Stimulated activated CD4-positive, alpha-beta T cell treated with anti-CD3 and anti-CD28 coated beads, TNF-alpha, amount 100 ng/mL, for 1 hour (primary cell): ENCODE measurements at places on chromosomes 2 and 18.

- DNase-seq = no peak
Measured at GRCh38 chr2:27885234-27885633, 5.0 kb downstream of the RBKS start.

GRCh38 chr18:55731594-55732042, 143.6 kb upstream of the TCF4 start:
- DNase-seq = no peak

- no peak for DNase-seq
Measured at GRCh38 chr2:29744976-29745375, 176.4 kb downstream of the ALK start.

DNA sequence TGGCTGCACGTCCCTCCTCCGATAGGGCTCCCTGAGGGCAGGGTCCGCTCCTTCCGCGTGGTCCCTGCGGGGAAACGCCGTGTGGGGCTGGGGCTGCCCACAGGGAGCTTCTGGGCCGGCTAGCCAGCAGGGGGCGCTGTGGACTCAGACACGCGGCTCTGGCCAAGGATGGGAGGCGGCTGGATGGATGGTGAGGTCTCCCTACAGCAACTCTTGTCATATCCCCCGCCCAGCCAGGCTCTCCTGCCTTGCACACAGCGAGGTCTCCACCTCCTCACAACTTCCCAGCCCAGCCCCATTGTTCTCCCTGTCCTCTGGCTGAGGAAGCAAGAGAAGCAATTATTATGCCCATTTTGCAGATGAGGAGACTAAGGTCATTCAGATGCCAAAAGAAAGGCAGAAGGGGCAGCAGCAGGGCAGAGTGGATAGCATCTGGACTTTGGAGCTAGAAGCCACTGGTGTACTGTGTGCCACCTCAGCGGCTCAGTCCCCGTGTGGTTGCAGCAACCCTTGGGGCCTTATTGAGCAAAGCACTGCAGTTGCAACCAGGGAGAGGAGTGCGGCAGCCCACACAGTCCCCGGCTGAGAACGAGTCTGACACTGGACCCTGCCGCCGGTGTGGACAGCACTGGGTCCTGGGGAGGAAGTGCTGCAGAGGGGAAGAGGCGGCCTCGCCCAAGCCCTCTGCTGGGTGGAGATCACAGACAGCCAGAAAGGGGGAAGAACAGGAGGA, 99.0 kb downstream of the ZFP36L2 start:
- DNase-seq = peak; percentile 74

DNA sequence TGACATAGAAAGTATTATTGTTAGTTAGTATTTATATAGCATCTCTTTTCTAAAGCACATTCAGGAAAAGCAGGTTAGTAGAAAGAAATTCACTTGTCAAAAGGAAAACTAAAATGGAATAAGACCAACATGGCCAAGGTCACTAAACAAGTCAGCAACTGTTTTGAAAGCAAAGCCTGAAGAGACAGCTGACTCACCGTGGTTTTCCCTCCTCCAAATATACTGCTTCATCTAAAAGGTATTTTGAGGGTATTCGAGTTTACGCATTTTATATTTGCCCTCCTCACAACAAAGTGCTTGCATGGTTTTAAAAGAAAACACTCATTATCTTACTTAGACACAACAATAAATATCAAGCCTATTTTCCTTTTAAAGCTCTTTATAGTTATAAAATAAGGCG, 24.0 kb downstream of the ZNF385B start:
- no peak for DNase-seq

- no peak for DNase-seq
Measured at GRCh38 chr2:160306985-160307384, 106.9 kb upstream of the ITGB6 start.

DNA sequence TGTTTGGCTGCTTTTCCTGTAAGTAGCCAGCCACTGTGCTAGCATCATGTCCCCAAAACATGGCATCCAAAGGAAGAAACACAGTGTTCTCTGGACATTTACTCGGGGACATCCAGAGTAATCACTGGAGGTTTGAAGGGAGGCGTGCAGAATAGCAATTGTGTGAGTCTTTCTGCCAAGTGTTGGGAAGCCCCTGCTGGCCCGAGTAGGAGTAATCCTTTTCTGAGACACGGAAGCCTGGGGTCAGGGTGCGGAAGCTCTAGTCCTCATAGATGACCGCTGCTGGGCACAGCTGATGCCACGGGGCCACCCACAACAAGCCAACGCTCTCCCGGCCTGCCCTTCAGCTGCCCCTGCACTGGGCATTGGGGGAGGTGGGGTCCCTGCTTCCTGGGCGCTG, 24.8 kb upstream of the HDAC4 start:
- no peak for DNase-seq

DNA sequence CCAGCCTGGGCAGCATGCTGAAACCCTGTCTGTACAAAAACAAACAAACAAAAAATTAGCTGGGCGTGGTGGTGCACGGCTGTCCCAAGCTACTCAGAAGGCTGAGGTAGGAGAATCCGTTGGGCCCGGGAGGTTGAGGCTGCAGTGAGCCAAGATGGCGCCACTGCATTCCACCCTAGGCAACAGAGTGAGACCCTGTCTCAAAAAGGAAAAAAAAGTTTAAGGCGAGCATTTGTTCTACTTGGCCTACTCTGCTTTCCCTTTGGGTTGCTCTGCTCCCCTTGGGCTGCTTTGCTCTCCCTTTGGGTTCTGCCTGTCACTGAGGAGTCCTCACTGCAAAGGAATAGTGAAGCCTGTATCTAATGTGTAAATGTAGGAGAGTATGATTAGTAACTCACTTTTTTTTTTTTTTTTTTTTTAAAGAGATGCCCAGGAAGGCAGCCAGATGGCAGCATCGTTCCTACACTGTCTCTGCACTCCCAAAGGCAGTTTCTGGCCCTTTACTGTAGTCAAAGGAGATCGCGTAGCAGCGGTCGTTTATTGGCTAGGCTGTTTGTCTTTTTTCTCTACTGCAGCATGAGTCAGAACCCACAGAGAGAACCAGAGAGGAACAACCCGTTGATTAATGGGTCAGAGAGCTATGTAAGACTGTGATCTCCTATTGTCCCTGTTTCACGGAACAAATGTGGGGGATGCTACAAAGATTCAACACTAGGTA, 118.3 kb upstream of the CWC22 start:
- peak; percentile 4 for DNase-seq

DNA sequence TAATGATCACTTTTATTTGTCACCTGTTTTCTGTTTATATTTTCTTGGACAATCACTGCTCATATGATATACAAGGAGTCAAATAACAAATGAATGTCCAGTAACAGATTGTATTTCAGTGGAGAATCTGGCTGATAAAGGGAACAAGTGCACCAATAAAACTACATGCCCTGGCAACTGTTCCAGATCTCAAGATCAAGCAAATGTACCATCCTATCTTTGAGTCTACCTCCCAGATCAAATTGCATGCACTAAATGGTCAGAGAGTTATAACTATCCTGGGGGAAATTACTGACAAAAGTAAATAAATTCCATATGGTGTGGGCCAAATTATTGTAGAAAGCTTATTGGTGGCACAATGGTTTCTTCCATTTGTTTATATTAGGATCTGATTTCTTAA, 452.8 kb downstream of the MBD2 start:
- DNase-seq = no peak

GRCh38 chr18:74353169-74353775, 37.6 kb downstream of the C18orf63 start:
- DNase-seq = peak; percentile 27

DNA sequence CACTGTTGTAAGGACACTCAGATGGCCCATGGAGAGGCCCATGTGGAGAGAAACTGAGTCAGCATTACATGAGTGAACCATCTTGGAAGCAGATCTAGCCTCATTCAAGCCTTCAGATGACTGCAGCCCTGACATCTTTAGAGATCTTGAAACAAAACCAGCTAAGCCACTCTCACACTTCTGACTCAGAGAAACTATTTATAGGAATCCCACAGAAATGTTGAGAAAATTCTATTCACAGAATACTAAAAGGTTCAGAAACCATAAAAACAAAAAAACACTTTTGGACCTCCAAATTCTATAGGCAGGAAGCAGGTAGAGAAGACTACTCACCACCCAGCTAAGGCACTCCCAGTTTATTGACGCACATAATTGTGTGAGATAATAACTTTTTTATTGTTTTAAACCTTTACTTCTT, 8.7 kb downstream of the TMEM169 start:
- DNase-seq = no peak

DNA sequence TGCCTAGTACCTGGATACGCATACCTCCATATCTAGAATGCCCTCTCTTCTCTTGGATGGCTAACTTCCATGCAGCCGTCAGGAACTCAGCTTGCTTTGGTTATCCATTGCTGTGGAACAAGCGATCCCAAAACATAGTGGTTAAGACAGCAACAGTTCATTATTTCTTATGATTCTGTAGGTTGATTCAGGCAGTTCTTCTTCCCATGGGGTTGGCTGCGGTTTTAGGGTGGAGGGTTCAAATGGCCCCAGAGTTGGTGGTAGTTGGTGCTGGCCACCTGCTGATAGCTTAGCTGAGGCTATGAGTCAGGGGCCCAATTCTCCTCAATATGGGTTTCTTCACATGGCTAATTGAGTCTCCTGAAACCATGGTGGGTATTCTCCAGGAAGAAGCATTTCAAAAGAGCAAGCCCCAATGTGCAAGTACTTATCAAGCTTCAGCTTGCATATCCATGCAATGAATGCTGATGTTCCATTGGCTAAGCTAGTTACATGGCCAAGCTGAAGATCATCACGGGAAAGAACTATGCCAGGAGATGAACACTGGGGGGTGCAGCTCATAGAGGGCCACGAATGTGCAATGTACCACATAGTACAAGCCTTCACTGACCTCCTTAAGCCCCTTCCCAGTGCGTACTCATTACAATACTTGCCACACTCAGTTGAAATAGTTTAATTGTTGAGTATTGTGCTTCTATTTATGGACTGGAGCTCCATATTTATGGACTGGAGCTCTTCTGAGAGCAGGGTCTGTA, 10.0 kb upstream of the RHOB start:
- DNase-seq = no peak

GRCh38 chr2:9033385-9034168, 30.1 kb upstream of the MBOAT2 start:
- no peak for DNase-seq

DNA sequence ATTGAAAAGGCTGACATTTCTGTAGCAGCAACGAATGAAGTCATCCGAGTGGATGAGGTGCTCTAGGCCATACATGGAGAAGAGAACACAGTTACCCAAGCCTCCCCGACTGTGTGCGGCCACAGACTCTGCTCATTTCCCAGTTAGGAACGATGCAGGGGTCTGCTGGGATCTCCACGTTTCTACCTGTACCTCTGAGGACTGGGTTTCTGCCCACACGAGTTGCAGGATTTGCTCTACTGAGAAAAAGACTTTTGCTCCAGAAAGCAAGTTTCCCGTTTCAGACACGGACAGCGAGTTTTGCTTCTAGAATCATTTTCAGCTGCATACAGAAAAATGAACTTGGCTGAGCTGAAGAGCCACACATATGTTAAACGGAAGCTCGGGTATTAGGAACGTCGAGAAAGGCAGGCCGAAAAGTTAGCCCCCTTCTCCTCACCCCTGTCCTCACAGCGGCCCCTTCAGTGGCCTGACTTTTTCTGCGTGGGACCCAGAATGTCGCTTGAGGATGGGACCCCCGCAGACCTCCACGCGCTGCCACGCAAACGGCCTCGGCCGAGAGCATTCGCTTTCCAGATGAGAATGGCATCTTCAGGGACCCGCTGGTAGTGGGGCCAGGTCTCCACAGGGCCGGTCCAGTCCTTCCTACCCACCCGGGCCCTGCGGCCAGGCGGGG, 582 bp upstream of the RAB31 start:
- no peak for DNase-seq

DNA sequence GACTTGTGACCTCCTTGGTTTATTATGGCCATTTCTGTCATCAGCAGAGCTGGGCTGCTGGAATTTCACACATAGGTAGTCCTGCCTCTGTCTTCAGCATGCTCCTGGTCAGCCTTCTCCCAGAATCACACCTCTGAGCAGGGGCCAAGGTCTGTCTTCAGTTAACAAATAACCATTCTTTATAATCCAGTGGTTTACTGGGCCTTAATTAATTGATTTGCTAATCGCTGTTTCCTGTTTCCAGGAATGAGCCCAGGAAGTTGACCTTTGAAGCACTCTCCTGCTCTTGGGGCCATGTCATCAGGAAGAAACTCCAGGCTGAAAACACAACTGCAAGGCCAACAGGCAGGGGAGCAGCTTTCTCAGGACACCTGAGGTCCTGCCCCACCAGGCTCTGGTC, 278.5 kb downstream of the SRBD1 start:
- no peak for DNase-seq

GRCh38 chr2:190562121-190562520, 27.6 kb upstream of the NEMP2 start:
- no peak for DNase-seq

- DNase-seq = no peak
Measured at GRCh38 chr2:232873909-232874641, 4.0 kb downstream of the SNORC start.

DNA sequence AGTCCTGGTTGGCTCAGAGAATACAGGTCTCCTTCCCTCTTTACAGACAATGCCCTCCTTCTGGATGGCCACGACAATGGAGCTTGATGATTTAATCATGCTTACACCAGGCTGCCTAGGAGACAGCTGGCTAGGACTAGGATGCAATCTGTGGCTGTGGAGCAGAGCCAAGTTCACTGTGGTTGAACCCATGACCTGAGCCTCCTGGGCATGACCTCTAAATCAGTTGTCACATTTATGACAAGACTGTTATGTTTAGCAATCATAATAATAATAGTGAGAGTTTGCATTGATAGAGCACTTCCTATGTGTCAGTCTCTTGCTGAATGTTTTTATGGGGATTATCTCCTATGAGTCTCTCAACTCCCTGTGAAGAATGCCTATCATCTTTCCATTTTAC, 244.1 kb downstream of the ICOS start:
- DNase-seq = no peak

GRCh38 chr2:74849228-74849892, 15.4 kb downstream of the HK2 start:
- DNase-seq = no peak

- DNase-seq = no peak
Measured at GRCh38 chr18:48836806-48837615, 113.8 kb downstream of the SMAD7 start.

DNA sequence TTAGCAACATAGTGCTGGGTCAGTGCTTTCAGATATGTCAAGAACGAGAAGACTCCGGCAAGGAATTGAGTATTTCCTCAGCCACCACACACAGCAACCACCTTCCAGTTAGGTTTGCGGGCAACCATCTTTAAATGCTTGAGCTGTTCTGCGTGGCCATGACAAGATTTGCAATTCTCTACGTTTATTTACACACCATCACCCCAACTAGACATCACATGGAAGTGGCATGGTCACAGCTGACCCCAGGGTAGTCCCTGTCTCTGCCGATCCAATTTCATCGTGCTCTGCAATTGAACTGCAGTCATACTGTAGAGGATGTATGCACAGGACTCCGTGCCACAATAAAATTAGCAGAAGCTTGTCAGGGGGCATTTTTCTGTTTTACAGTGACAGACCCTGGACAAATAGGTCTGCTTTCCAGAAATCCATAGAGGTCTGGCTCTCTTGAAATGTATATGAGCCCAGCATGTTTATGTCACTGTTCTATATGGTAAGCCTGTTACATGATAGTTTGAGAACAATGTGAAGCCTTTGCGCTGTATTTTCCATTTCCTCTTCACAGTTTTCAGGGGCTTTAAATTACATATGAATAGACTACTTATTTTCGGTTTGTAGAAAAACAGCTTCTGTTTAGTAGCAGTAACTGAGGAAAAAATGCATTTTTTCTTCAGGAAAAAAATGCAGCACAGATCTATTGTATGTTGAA, 605.2 kb downstream of the NR4A2 start:
- no peak for DNase-seq
